ENCODE measurements at places on chromosomes 2 and 18.

- H3K27me3 ChIP-seq: no peaks in the 10 kb centered on the region
- no peak overlapping the region for H3K4me3 ChIP-seq
- no peaks in the 10 kb centered on the region for H3K4me1 ChIP-seq
- DNase-seq: no peak
- H3K36me3 ChIP-seq: no peaks in the 10 kb centered on the region
- H3K27ac ChIP-seq: no peak overlapping the region
Measured at GRCh38 chr2:32977228-32977758, 30.5 kb downstream of the LTBP1 start.

DNA sequence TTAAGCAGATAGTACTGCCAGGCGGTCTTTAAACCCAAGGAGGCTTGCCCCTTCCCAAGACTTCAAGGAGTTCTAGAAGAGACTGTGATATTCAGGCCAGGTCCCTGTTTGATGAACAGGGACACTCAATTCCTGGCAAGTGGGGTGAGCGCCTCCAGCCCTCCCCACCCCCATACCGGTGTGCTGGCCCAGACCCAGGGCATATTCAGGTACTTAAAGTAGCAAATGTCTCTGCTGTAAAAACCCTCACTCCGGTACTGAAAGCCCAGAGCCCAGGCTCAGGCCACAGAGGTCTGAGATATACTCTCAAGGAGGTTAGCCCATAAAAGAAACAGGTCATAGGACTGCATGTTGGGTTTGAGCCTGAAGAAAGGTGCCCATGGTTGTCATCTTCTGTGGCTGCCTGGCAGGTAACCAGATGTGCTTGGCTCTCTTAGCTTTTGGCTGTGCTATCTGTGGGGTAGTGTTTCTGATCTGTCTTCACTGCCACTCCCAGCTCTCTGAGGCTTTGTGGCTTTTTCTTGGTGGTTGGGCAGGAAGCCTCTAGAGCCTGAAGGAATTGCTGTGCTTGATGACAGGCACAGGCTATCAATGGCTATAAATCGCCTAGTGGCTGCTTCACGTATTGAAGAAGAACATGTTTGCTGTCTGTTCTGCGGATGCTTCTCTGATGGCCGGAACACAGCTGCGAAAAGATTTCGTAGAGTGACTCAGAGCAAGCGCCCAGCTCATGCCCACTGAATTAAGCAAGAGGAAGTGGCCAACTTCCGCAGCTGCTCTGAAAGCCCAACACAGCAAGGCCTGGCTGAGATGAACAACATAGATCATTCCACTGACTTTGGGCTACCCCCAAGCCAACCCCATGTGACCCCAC lies 63.3 kb upstream of the ALPP start:
- H3K36me3 ChIP-seq: no peaks in the 10 kb centered on the region
- H3K27me3 ChIP-seq: no peaks in the 10 kb centered on the region
- H3K27ac ChIP-seq: peak overlapping the region; percentile 87
- H3K4me3 ChIP-seq: no peak overlapping the region

DNA sequence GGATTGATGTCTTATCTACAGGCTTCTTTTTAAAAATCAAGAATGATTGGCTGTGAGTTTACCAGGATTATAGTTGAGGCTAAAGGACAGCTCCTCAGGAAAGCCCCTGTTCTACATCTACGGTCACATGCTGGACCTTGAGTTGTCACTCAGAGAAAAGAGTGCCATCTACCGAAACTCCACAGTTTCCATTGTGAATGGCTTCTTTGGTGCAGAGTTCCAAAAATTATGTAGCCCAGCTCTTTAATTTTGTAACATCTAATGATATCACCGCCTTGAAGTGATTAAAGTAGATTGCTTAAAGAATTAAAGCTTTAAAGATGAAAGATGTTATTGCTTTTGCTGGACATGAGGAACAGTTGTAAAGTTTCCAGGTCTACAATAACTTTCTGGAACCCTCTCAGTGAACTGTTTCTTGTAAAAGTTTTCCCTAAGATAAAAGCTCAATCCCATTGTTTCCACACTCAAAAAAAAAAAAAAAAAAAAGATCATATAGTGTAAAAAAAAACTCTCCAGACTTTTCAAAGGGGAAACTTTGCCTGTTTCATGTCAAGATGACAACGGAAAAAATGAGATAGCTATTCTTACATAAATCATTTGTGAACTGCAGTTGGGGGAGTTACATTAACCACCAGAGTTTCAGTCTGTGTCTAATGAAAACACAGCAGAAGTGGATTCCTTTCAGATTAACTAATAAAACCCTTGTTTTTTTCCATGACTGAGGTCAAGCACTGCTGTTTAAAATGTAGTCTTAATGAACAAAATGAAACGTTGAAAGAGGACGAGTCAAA lies 4.3 kb downstream of the COL3A1 start:
- H3K27ac ChIP-seq: peak overlapping the region; percentile 67
- DNase-seq: no peak
- no peaks in the 10 kb centered on the region for H3K36me3 ChIP-seq
- no peak overlapping the region for H3K4me3 ChIP-seq
- H3K27me3 ChIP-seq: no peaks in the 10 kb centered on the region
- H3K4me1 ChIP-seq: no peaks in the 10 kb centered on the region

GRCh38 chr2:67544286-67544685 lies 147.2 kb downstream of the ETAA1 start:
- H3K36me3 ChIP-seq: no peaks in the 10 kb centered on the region
- H3K4me3 ChIP-seq: no peak overlapping the region
- no peaks in the 10 kb centered on the region for H3K27me3 ChIP-seq
- DNase-seq: no peak
- H3K27ac ChIP-seq: no peak overlapping the region

GRCh38 chr18:62434798-62435197 lies 88.0 kb upstream of the ZCCHC2 start:
- no peak overlapping the region for H3K27ac ChIP-seq
- H3K4me3 ChIP-seq: no peak overlapping the region
- no peak for DNase-seq
- no peaks in the 10 kb centered on the region for H3K36me3 ChIP-seq
- H3K4me1 ChIP-seq: peaks cover 26% of the 10 kb centered on the region

DNA sequence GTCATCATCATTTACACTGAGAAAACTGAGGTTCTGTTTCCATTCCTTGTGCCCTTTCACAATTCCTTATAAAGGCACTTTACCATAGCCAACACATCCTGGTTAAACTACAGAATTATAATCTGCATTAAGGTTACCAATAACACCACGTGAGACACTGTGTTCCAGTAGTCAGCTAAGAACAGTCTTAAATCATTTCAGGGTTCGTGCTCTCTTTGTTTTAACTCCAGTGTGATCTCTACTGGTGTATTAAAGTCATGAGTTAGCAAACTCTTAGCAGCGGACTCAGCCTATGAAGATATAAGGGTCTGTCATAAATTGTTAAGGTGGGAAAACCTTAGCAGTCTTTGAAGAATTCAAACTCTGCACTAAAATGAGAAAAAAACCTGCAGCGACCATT lies 53.0 kb downstream of the TCF4 start:
- no peaks in the 10 kb centered on the region for H3K27me3 ChIP-seq
- no peak overlapping the region for H3K4me3 ChIP-seq
- DNase-seq: no peak

- no peaks in the 10 kb centered on the region for H3K27me3 ChIP-seq
- peak overlapping the region; percentile 99 for H3K4me3 ChIP-seq
Measured at GRCh38 chr2:10303694-10304378, 1.1 kb downstream of the HPCAL1 start.

- H3K4me1 ChIP-seq: no peaks in the 10 kb centered on the region
- no peaks in the 10 kb centered on the region for H3K27me3 ChIP-seq
- no peak overlapping the region for H3K4me3 ChIP-seq
- no peak for DNase-seq
- H3K36me3 ChIP-seq: no peaks in the 10 kb centered on the region
Measured at GRCh38 chr18:39620551-39621168, 2055.1 kb upstream of the CELF4 start.

DNA sequence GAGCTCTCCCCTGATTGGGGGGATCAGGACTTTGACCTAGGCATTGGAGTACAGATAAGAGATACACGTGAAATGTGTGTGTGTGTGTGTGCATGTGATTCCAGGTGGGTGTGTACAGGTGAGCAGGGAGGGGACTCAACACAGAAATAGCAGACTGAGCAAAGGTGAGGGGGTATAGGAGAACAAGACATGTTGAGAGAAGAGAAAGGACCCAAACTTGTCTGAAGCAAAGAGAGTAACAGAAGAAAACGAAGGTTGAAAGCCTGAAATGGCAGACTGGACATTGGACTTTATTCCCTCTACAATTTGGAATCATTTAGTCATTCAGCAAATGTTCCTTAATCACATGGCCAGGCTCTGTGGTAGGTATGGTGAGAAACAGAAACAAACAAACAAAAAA lies 23.3 kb downstream of the MRO start:
- DNase-seq: no peak
- no peaks in the 10 kb centered on the region for H3K36me3 ChIP-seq
- H3K4me1 ChIP-seq: no peaks in the 10 kb centered on the region
- no peak overlapping the region for H3K4me3 ChIP-seq
- no peaks in the 10 kb centered on the region for H3K27me3 ChIP-seq

DNA sequence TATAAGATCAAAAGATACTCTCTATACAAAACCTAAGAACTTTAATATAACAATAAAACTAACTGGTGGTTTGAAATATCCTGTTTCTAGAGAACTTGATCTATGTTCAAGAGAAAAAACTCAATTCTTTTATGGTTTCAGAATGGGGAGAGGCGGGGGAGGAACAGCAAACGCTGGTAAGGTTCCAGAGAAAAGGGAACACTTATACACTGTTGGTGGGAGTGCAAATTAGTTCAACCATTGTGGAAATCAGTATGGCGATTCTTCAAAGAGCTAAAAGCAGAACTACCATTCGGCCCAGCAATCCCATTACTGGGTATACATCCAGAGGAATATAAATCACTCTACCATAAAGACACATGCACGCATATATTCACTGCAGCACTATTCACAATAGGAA lies 17.2 kb downstream of the FAM98A start:
- peaks cover 27% of the 10 kb centered on the region for H3K36me3 ChIP-seq
- H3K4me3 ChIP-seq: no peak overlapping the region
- H3K4me1 ChIP-seq: peaks cover 11% of the 10 kb centered on the region
- DNase-seq: no peak
- no peaks in the 10 kb centered on the region for H3K27me3 ChIP-seq
- H3K27ac ChIP-seq: no peak overlapping the region

- H3K36me3 ChIP-seq: no peaks in the 10 kb centered on the region
- H3K27me3 ChIP-seq: no peaks in the 10 kb centered on the region
- DNase-seq: no peak
- no peak overlapping the region for H3K27ac ChIP-seq
- H3K4me3 ChIP-seq: no peak overlapping the region
Measured at GRCh38 chr18:13914756-13915155, 580 bp downstream of the MC2R start.

DNA sequence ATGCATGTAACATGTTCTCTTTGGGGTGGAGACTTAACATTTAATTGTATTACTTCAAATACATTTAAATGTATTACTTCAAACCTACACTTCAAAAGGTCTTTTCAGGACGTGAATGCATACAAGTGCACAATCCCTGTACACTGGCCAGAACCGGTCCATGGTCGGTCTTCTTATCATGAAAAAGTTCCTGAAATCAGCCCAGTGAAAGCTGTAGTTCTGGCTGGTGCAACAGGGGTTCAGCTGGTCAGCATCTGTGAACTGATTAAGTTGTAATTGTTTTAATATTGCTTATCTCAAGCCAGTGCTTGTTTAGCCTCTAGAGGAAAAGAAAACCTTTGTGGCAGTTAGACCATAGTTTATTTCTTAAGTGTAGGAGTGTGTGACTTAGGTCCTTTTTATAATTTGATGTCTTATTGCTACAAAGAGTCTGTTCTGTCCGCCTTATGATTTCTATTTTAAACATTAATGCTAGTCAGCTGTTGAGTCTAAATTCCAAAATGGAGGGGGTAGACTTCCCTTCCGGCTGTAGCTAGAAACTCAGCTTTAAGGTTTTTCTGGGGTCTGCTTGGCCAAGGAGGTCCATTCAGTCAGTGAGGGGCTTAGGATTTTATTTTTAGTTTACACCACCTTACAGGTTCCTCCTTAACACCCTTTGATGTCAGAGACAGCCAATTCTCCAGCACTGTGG lies 768 bp upstream of the CYBRD1 start:
- H3K4me1 ChIP-seq: no peaks in the 10 kb centered on the region
- H3K27ac ChIP-seq: peak overlapping the region; percentile 91
- peaks cover 3% of the 10 kb centered on the region for H3K27me3 ChIP-seq

DNA sequence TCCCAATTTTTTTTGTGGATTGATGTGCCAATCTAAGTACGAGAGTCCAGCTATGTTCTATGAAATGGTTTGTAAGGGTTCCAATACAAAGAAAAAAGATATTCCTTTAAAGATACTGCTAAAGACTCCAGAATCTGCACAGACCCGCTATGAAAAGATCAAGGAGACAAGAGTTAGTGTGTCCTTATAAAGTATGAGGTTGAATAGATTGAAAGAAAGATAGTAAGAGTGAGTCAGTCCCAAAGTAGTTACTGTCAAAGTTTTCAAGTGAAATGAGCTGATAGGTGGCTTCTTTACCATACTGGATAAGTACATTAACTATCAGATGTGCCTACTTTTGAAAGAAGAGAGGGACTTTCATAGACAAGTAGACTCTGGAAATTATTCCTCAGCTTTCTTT lies 17.9 kb upstream of the EHBP1 start:
- no peaks in the 10 kb centered on the region for H3K36me3 ChIP-seq
- no peak overlapping the region for H3K27ac ChIP-seq
- no peak for DNase-seq
- no peaks in the 10 kb centered on the region for H3K4me1 ChIP-seq

- no peak overlapping the region for H3K4me3 ChIP-seq
- no peak for DNase-seq
- H3K27ac ChIP-seq: no peak overlapping the region
- H3K27me3 ChIP-seq: no peaks in the 10 kb centered on the region
- no peaks in the 10 kb centered on the region for H3K36me3 ChIP-seq
Measured at GRCh38 chr2:229616433-229616832, 97.9 kb downstream of the DNER start.

DNA sequence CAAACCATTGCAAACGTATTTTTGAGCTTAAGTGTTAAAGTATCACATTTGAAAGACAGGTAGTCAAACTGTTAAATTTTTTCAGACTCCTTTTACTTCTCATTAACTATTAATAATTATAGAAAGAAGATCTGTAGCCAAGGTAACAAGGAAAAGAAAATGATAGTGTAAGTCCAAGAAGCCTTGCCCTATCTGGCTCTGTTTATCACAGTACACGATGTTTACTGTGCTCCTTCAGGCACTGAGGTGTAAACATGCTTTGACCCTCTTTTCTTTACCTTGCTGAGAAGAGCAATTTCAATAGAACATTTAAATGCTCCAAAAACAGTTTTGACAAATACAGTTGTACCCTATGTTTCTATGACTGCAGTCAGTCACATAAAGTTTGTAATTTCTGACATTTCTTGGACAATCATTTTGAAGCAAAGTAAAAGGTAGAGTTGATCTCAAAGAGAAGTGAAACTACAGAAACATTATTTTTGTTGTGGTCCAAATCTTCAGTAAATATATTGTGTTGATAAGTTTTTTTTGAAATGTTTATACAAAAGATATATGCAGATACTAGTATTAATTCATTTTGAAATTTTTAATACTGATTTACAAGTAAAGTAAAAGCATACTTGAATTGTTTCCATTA lies 152.6 kb upstream of the KYNU start:
- H3K4me3 ChIP-seq: no peak overlapping the region
- H3K4me1 ChIP-seq: no peaks in the 10 kb centered on the region
- H3K27ac ChIP-seq: no peak overlapping the region
- no peak for DNase-seq
- no peaks in the 10 kb centered on the region for H3K27me3 ChIP-seq
- H3K36me3 ChIP-seq: no peaks in the 10 kb centered on the region

GRCh38 chr2:70536517-70537055 lies 17.0 kb downstream of the TGFA start:
- no peak overlapping the region for H3K4me3 ChIP-seq
- H3K4me1 ChIP-seq: no peaks in the 10 kb centered on the region
- H3K27ac ChIP-seq: no peak overlapping the region
- no peaks in the 10 kb centered on the region for H3K27me3 ChIP-seq
